T1000 (cell line): ENCODE measurements at places on chromosomes 5 and 9.

GRCh38 chr9:129330711-129331492, 152.8 kb upstream of the IER5L start:
- DNase-seq, result no peak

DNA sequence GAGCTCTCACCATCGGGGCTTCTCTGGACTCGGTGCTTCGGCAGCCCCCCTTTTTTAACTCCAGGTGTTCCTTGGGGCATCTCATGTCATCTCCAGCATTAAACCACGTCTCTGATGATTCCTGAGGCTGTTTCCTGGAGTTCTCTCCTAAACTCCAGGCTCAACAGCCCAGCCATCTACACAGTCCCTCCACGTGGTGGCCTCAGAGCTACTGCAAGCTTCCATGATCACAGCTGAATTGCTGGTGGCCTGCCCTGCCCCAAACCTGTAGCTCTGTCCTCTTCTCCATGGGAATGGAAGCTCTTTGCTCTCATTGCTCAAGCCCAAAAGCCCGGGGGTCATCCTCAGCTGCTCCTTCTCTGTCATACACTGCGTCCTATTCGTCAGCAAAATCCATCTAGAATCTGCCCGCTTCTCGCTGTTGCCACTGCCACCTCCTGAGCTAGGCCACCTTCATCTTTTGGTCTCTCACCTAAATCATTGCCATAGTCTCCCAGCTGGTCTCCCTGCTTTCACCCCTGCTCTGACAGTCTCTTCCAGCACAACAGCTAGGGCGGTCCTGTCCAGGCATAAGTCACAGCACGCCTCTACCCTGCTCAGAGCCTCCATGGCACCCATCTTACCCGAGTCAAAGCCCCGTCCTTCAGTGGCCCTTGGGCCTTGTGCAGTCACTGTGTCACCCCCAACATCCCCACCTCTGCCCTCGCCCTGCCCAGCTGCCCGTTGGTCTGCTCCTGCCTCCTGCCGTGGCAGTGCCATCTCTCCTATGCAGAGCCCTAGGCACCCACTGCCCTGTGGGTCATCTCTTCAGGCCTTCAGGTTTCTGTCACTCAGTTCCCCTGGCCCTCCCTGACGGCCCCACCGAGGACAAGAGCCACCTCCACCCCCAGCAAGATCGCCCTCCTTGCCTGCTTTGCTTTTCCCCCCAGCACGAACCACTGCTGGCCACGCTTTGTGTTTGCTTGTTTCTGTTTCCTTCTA, 6.4 kb downstream of the B4GALT7 start:
- DNase-seq, result no peak

GRCh38 chr9:36772449-36773403, 200.0 kb downstream of the MELK start:
- no peak for DNase-seq

DNA sequence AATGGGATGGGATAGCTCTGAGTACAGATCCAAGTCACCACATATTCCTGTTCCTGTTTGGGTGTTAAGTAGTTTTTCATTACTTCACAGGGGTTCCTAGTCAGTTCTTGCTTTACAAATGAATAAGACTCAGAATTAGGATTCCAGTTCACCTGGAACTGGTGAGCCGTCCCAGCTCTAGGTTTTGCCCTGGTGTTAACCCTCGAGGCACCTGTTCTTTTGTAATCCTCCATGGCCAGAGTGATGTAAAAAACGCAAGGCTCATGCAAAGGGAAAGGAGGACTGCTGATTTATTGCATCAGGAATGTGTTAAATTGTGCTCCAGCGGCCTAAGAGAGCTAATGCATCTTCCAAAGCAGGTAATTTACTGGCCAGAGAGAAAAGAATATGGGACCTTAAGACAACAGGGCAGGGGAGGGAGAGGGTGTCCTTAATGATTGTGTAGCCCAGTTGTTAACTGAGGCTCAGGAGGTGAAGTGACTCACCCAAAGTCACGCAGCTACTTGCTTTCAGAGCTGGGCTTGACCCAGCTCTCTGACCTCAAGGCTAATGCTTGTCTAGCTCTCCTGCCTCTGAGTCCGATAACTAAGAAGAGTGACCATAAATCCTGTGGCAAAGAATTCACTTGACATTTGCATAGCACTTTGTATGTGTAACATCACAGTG, 70.5 kb downstream of the DMRT2 start:
- no peak for DNase-seq

GRCh38 chr5:138725818-138726416, 27.3 kb upstream of the CTNNA1 start:
- DNase-seq, result no peak

DNA sequence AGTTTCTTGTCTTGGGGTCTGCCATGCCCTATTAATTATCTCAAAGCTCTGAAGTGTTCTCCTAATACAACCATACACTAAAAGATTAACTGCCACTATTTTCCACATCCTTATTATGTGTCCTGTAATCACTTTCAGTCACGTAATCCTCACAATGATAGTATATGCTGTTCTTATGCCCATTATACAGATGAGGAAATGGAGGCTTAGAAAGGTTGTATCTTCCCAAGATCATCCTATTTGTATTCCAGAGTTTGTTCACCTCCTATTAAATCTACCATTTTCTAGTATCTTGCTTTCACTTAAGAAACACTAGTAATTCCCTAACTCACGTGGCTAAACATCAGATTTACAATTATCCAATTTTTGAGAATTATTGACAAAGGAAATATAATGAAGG, 2.9 kb upstream of the ARHGEF28 start:
- DNase-seq, result no peak

GRCh38 chr5:39024005-39024404, 50.2 kb downstream of the RICTOR start:
- no peak for DNase-seq

GRCh38 chr9:89038382-89039103, 47.3 kb downstream of the S1PR3 start:
- no peak for DNase-seq

DNA sequence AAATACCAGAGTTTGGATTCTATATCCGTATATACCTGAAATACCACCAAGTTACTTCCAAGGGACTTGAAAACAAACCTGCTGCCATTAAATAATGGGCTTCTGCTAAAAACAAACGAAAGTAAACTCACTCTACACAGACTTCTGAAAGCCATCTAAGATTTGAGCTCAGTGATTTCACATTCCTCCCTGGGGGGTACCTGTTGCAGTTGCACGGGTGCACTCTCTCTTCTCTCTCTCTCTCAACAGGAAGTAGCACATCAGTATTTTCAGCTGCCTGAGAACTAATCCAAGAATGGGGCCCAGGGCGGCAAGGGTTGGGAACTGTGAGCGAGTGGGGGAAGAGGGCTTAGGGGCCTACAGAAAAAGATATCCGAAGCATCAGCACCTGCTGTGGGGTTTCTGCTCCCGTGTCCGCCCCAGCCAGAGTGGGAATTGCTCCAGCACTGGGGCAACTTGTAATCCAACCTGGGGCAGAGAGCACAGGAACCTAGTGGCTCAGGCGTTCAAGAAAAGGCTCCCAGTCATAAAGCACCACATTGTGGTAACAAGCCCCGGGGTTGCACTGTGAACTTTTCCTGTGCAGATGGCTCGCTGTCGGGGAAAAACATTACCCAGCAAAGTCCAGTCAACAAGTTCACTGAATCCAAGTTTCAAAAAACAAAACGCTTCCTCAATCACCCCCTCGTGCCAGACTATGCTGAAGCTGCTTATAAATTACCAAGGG, 99.8 kb downstream of the EFNA5 start:
- DNase-seq, result no peak

- no peak for DNase-seq
Observed at GRCh38 chr5:170408226-170408625, 19.1 kb upstream of the KCNMB1 start.

GRCh38 chr5:72835633-72836032, 19.2 kb downstream of the TNPO1 start:
- DNase-seq, result no peak

DNA sequence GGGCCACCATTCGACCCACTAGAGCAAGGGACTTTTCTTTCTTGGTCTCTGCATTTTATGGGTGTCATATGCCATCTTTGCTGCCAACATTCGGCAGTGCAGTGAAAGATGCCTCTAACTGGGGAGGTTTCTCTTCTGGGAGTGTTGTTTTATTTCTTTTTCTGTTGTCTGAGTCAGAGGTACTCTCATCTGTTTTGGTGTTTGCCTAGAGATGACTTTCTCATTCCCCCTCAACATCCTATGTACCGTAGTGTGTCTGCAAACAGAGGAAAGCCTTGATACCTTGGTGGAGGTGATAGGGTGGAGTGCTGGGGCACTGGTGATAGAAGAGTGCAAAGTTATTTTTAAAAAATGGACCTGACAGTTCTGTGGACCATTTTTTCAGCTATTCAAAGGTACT, 182.1 kb downstream of the ARHGAP26 start:
- DNase-seq, result no peak

- DNase-seq, result no peak
Observed at GRCh38 chr5:52856564-52856963, 68.8 kb downstream of the ITGA1 start.

DNA sequence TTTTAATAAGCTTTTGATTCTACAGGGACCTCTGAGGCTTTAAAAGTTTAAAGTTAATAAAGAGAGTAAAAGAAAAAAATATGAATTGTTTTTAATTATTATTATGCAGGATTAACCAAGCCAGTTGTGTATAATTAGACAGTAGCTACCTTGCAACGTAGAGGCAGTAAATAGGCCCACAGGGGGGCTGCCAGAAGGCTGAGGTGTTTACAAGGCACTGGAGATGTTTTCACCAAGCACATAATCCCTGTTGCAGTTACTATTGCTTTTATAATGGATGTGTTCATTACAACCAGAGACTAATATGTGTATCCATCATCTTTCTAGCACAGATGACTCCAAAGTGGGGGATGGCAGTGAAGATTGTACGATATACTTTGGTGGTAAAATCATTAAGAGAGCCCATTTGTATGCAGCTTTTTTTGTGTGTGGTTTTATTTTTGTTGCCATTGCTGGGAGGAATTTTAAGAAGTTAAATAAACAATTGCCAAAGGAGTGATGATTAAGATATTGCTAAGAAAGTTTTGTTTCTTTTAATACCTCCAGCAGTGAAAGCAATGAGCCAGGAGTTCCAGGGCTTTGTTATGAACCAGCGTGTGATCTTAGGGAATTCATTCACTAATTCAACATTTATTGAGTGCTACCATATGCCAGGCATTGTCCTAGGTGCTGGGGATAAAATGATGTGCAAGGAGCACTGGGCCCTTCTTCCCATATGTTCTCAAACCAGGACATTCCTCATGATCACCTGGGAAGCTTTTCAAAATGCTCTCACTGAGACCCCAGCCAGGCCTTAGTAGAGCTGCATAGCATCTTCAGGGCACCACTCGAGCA, 138.7 kb upstream of the EFNA5 start:
- DNase-seq, result no peak

DNA sequence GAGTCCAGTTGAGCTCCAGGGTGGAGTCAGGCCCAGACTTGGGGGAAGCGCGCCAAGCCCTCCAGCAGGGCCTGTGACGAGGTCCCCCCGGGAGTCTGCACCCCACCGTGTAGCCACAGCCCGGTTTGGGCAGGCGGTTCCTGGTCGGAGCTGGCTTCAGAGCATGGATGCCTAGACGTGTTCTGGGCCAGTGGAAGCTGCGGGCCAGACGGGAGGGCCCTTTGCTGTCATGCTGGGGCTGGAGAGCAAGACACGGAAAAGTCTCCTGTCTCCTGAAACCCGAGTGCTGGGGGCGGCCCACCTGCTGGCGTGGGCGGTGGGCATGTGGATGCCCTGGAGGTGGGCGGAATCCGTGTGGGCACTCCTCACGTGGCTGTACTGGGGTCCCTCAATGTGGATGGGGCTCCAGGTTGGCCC, 1.9 kb downstream of the GPSM1 start:
- no peak for DNase-seq

GRCh38 chr5:134547579-134547978, 22.1 kb downstream of the JADE2 start:
- peak; percentile 32 for DNase-seq

DNA sequence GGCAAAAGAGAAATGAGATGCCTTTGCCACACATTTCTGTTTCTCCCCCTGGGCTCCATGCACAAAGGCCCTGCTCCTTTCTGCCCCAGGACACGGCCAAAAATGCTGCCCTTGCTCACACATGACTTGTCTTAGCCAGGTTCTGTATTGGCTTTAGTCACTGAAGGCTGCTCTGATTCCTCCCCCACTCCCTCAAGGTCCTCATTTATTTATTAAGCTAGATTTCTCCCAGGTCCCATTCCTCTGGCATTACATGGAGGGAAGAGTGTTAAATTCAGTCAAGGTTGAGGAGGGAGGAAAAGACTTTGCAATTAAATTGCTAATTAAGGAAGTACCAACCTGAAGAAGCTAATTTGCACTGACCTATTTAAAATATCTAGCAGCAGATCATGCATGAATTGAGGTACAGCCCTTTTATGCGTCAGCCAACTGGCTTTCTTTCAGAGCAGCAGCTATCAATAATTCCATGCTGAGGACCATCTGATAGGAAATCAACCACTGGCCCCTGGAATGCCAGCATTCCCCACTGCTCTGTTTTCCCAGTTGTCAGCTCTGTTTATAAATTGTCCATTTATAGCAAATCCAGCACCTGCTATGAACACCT, 81.2 kb upstream of the MAP3K1 start:
- DNase-seq, result no peak

DNA sequence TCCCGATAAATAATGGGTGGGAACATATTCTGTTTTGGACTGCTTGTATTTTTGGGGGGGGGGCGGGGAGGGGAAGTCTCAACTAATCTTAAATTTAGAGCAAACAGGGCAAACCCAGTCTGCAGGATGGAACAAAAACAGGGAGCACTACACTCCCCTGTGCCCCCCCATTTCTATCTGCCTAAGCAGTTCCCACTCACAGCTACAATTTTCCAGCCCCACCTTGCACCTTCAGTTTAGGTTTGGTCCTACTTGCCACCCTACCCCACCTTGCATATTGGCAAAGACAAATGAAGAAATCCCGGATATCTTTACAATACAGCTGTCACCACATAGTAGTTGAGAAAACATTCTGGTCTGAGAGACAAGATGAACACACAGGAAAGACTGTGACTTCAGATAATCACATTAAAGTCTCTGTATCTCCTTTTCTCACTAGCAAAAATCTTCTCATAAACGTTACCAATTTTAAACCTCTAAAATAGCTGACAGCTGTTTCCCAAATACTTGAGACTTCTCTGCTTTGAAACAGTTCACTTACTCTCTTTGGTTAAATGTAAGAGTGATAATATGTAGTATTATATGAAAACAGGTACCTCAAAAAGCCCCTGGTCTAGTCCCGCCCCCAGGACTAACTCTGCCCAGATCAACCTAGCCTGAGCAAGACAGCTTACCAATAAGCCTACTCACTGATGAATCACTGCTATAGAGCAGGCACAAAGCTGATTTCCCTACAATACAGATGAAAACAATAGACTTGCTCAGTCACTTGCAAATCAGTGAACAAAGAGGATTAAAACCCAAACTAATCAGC, 5.2 kb upstream of the RAPGEF6 start:
- DNase-seq, result no peak

DNA sequence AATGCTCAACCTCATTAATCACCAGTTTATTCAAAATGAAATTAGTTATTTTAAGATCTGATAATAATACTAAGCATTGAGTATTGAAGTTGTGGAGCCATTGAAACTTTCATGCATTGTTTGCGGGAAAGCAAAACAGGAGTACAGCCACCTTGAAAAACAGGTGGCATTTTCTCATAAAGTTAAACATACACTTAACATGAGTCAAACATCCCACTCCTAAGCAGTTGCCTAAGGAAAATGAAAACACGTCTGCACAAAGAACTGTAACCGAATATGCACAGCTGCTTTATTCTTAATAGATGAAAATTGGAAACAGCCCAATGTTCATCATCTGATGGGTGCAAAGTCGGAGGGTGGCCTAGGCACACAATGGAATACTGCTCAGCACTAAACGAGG, 177.3 kb downstream of the IRX2 start:
- DNase-seq, result no peak
